Hematopoietic multipotent progenitor cell treated with erythropoietin and hydrocortisone succinate and interleukin-3 and kit ligand, for 17 days (in vitro differentiated cells): ENCODE measurements at places on chromosomes 5 and 9.
A peak's percentile ranks its signal among the peaks of the same experiment; 100 is the strongest.

GRCh38 chr5:61842840-61843239 lies 463.2 kb upstream of the KIF2A start:
- DNase-seq: no peak

- no peak for DNase-seq
Measured at GRCh38 chr5:7146886-7147285, 249.1 kb upstream of the ADCY2 start.

DNA sequence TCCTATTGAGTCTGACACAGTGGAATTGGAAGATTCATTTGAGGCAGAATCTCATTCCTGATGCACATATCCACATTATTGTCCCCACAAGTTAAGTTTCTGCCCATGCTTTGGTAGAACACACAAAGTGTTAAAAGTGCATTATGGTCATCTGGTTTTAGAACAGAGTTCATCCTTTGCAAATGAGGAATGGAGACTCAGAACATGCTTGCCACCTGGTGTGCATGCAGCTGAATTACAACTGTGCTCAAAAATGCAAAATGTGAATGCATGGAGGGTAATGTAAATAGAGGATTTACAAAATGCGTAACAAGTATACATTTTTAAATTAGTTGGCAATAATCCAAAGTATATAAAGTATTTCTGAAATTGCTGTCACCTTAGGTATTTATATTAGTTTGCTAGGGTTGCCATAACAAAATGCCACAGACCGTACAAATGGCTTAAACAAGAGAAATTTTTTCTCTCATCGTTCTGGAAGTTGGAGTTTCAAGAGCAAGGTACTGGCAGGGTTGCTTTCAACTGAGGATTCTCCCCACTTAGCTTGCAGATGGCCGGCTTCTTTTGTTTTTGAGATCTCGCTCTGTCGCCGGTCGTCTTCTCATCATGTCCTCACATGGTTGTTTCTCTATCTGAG lies 671.1 kb downstream of the TAF11L14 start:
- no peak for DNase-seq

GRCh38 chr5:95903838-95904237 lies 57.8 kb downstream of the ELL2 start:
- no peak for DNase-seq

DNA sequence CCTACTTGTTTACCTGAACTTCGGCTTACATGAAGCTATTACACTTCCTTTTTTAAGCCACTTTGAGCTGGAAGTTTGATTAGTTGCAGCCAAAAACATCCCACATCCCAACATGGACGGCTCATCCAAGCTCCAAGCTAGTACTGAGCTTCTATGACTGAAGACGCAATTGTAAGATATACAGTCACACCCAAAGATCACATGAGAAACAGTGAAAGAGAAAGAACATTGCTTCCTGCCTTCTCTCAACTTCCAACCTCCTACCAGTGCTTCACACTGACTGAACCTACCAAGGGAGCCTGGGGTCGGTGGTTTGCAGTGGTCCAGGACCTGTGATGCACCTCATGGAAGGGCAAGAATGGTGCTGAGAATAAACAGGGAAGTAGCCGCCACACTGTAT lies 27.4 kb upstream of the ADRA1B start:
- no peak for DNase-seq

- DNase-seq: no peak
Measured at GRCh38 chr5:125484272-125484741, 737.9 kb upstream of the ZNF608 start.

GRCh38 chr9:88559661-88560060 lies 24.7 kb downstream of the NXNL2 start:
- no peak for DNase-seq

DNA sequence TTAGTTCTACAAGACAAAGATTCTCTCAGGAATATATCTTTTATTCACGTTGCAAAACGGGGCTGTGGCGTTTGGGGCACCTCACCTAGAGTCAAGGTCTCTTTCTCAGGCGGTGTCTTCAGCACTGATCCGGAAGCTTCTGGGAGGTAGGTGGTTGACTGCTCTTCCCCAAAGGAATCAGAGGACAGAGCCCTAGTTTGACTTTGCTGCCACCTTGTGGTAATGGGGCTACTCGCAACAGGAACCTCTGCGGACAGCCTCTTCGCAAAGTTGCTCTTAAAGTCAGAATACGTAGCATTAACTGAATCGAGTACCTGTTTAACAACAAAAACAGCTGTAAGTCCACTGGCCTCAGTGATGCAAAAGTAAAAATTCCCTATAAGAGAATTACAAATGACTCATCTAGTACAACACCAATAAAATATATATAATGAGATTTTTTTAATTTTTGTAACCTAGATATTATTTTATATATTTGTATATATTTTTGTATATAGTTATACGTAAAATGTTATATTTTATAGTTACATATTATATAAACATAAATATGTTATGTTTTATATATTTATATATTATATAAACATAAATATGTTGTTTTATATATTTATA lies 13.3 kb upstream of the GPX8 start:
- DNase-seq: peak; percentile 62

GRCh38 chr5:10797261-10797660 lies 36.2 kb upstream of the DAP start:
- DNase-seq: no peak

DNA sequence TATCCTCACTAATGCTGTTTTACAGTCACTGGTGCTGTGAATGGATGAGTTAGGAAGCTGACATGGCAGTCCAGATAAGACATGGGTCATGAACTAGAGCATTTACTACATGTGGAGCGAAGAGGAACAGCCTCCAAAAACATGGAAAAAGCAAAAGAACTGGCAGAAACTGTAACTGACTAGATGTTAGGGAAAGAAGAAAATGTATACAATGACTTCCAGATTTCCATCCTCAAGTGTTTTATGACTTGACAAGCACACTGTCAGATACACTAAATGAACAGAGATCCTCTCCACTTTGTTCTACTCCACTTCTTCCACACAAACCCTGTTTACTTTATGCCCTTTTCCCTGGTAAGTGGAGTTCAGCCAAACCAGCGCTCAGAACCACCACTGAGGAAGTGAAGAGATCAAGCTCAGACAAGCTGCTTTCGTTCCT lies 11.5 kb downstream of the HMGCS1 start:
- DNase-seq: no peak

- DNase-seq: no peak
Measured at GRCh38 chr5:156981481-156981880, 18.5 kb upstream of the TIMD4 start.

DNA sequence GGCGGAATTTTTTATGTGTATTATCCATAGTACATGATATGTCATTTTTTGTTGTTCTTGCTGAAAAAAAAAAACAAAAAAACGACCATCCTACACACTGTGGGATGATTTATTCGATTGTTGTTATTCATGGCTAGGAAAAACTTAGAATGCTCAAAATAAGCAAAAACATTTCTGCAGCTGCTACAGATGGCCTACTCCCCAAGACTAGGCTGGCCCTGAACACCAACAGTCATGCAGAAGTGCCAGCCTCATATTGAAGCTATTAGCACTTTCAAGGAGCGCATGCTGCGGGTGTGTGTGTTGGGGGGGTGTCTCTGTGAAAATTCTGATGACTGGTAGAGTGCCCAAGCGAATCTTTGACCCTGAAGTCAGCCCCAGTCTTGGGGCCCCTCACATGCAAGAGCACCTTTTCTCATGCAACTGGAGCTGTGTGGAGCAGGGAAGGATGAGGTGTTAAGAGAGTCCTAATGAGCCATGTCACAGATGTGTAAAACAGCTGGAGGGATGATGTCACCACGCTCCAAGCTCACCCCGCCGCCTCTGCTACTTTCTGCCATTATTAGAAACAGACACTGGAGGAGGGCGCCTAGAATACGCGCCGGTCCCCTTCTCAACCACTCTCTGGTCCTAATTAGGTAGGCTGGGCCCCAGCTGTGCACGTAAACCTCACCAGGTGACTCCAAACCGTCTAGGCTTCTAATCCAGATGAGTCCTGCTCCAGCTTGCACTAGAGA lies 61.0 kb upstream of the SMIM23 start:
- DNase-seq: no peak

GRCh38 chr5:91950328-91950727 lies 567.2 kb upstream of the ARRDC3 start:
- no peak for DNase-seq

DNA sequence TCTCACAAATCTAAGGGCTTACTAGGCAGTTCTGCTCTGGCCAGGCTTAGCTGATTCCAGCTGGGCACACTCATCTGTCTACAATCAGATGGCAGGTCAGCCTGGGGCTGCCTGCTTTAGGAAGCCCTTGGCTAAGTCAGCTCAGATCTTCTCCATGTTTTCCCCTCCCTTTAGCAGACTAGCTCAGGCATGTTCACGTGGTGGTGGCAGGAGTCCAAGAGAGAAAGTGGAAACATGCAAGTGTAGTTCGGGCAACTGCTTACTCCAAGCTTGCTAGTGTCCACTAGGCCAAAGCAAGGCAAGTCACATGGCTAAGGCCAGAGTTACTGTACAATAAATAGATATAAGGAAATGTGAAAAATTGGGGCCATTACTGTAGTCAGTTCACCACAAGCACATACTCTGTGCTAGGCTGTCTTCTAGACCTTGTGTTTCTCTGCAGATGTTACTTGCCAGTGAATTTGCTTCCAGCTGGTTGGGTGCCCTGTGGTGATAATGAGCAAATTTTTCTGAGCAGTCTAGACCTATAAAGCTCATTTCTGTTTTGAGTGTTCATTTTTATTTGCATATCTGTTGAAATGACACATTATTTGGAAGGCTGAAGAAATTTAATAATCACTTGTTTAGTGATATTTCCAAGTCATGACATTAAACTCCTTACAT lies 38.3 kb downstream of the RECK start:
- peak; percentile 15 for DNase-seq

DNA sequence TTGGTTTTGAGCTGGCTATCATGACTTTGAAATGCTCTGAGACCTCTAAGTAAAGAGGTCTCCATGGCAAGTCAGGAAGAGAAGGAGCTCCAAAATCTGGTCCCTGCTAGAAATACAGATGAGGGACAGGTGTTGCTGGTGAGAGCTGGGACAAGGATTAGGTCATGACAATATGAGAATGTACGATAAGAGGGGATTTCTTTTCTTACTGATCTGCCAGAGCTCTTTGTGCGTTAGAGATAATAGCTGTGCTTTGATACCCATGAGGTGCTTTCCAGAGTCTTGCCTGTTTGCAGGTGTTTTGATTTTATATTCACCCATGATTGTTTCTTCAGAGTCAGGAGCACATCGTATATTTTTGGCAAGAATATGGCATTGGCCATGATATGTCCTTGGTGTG lies 56.5 kb downstream of the ANKRD33B start:
- DNase-seq: no peak

- no peak for DNase-seq
Measured at GRCh38 chr5:891117-891836, 1.3 kb downstream of the BRD9 start.

DNA sequence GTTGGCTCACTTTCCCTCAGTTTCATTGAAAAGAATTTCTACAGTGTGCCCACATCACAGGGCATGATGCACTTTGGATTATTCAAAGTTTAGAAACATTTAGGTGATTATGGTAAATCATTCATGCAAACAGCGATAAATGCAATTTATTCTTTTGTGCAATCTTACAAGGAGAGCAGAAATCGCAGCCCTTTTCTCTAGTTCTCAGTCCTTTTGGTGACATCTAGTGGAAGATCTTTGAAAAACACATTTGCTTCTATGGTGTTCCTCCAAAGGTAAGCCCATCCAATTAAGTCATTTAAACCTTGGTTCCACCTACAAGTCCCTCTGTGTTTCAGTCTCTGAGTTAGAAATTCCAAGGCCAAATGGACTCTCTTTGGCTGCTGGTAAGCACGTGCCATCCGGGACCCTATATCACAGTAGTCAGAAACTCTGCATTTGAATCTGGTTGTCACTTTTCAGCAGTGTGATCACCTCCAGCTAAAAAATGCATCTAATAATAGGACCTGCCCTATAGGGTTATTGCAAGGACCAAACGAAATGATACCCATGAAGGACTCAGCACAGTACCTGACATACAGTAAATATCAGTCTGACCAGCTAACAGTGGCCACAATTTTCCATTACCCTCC lies 66.4 kb downstream of the MACROH2A1 start:
- peak; percentile 34 for DNase-seq

DNA sequence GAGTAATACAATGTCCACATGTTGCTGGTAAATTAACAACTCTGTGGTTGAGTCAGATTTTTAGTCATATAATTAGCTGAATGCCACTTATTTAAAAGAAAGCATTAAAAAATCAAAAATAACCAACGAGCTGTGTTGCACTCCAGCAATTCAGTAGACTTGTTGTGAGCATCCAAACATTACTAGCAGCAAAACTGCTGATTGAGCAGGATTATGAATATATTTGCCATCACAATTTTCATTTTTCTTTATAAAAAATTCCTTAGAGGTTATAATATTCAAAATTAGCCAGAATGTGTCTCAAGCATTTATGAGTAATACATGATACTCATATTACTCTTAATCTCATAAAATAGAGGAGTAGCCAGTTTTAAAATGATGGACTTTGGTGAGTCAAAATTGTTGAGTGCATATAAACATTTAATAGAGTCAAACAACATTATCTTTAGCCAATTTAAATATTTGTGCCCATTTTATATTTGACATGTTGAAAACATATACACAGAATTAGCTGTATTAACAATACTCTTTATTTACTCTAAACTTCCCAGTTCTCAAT lies 44.0 kb downstream of the ST8SIA4 start:
- no peak for DNase-seq

GRCh38 chr9:137798901-137799629 lies 78.5 kb upstream of the CACNA1B start:
- DNase-seq: no peak

DNA sequence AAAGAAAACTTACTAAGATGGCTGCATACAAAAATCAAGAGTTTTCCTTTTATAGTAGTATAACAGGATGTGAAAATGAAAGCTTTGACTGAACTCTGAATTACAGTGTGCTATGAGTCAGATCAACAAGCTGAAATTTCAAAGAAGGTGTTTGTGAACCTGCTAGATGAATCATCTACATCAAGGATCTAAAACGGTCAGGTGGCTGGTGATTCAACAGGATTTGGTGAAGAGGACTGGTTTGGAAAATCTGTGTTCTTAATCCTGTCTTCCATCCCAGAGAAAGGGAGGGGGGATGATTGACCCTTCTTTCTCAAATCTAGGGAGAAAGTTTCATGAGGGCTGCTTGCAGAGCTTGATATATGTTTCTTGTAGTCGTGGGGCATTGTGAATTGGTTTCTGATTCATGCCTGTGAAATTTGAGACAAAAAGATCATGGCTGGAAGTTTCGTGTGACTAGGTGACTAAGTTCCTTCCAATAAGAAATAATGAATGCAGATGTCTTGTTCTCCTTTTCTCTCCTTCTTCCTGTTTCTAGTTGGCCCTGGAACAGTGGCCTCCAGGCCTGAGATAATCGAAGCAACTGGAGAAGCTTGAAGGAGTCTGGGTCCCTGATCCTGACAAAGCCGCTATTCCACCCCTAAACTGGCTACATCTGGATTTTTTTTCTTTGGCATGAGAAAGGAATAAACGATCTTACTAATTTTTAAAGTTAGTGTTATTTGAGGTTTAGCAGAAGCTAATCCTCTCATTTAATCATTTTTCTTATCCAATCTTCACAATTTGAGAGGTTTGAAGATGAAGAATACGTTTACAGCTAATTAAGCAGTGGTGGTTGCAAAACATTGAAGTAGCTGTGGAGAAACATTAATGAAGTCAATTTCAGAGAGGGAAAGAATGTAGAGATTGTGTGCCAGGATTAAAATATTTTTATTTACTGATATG lies 67.2 kb downstream of the MRPS30 start:
- no peak for DNase-seq
